Stimulated activated CD4-positive, alpha-beta T cell treated with anti-CD3 and anti-CD28 coated beads, Interleukin-4, amount 100 ng/mL, for 1 hour (primary cell): ENCODE measurements at places on chromosomes 13 and 19.

- peak; percentile 78 for DNase-seq
These were observed 26.3 kb downstream of the TSSK6 start for GRCh38 chr19:19488875-19489690.

DNA sequence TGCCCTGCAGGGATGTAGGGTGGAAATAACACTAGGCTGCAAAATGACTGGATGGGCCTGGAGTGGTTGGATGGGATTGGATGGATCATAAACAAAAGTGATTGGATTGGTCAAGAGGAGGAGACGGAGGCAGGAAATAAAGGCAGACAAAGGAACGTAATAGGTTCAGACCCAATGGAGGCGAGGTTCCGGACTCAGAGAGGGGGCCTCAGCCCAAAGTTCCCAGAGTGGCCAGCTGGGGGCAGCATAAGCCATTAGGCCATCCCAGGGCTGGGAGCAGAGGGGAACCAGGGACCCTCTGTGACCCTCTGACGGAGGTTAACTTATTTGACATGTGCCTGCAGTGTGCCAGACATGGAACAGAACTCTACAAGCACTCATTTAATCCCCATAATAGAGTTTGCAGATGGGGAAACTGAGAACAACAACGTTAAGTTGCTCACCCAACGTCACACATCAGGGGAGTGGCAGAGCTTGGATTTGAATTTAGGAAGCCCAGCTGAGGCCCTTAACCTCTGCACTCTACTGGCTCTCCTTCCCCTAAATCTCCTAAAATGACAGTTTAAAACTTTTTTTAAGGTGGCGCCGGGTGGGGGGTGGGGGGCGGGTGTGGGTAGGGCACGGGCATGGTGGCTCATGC is 15.3 kb upstream of the MAP1S start:
- peak; percentile 76 for DNase-seq

GRCh38 chr19:17370026-17370587 is 7.0 kb downstream of the PLVAP start:
- no peak for DNase-seq

DNA sequence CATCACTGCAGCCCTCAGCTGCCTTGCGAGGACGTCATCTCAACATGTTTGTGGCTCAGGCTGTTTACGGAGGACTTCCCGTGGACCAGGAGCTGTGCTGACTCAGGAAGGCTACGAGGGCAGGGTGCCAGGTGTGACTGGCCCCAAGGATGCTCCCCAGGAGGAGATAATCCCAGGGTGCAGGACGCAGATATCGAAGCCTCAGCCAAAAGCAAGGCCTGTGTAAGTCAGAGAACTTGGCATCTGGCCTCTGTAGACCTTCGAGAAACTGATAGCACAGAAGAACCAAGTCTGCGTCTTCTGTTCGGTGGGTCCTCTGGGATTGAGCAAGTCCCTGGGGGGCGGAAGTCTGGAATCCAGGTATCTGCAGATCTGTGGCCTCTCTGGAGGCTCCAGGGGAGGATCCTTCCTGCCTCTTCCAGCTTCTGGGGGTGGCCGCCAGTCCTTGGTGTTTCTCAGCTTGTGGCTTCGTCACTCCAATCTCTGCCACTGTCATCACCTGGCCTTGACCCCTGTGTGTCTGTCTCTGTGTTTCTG is 2.6 kb upstream of the DOHH start:
- no peak for DNase-seq

GRCh38 chr19:46866407-46867136 is 5.8 kb downstream of the ARHGAP35 start:
- DNase-seq, result no peak

DNA sequence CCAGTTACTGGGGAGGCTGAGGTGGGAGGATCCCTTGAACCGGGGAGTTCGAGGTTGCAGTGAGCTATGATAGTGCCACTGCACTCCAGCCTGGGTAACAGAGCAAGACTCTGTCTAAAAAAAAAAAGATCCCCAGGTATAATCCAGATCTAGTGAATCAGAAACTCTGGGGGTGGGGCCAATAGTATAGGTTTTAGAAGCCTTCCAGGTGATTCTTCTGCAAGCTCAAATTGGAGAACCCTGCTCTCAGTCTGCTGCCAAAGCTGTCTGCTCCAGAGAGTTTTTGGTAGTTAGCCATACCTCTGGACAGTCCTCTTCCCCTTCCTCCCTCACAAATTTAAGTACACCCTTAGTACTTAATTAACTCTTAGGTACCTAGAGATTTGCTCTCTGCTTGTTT is 28.0 kb downstream of the SERP2 start:
- no peak for DNase-seq

DNA sequence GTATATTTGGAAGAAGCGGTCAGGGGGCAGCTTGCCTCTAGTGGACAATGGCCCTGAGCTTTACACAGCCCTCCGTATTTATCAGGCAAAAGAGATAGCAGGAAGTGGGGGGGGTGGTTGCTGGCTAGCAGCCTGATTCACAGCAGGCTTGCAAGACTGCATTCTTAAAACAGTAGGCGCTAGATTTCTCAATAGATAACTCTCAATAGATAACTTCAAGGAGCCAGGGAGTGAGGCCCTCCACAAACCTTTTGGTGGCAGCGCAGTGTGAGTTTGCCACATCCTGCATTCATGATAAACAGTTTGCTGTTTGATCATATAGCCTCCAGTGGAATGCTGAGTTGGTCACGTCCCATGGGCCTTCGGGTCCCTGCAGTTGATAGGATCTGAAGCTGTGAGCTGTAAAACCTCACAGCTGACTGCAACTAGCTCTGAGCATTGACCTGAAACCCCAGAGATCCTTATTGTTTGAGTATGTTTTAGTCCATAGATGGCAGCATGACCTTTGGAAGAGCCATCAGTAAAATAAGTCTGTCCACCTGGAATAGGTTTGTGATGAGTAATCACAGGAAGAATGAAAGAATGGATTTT is 12.2 kb downstream of the FPR3 start:
- no peak for DNase-seq

GRCh38 chr19:35843676-35844481 is 8.4 kb downstream of the NPHS1 start:
- DNase-seq, result no peak

- DNase-seq, result no peak
These were observed 3.3 kb downstream of the FCGRT start for GRCh38 chr19:49515767-49516166.

DNA sequence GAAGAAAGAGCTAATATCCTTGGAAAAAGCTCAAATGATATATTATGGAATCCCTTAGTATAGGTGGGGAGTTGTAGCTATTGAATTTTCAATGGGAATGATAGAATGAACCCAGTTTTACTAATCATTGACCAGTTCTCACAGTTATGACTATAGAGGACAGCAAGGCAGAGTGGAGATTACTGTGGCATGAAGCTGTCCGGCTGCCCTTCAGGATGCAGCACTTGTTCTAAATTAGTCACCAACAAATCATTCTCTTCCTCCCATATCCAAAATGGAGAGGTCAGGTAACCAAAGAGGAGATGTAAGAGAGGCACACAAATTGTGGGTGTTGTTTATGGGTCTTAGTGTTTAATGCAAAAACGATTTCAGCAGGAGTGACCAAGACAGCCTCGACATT is 1490.0 kb upstream of the MIR17HG start:
- DNase-seq, result no peak

DNA sequence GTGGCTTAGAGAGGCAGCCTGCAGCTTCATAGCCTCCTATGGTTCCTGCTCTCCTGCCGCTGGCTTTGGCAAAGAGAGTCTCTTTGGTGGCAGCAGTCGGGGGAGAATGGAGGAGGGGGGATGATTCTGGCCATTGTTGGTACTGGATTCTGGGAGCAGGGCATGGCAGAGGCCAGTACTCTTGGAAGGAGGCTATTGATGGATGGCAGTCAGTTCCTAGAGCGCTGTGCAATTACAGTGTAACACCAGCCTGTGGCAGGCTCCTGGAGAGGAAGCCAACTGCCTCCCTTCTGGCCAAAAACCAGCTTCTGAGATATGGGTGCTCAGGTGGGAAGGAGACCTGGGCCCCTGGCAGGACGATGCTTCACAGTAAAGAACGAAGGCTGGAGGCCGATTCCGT is 47.9 kb upstream of the TMTC4 start:
- DNase-seq, result no peak

DNA sequence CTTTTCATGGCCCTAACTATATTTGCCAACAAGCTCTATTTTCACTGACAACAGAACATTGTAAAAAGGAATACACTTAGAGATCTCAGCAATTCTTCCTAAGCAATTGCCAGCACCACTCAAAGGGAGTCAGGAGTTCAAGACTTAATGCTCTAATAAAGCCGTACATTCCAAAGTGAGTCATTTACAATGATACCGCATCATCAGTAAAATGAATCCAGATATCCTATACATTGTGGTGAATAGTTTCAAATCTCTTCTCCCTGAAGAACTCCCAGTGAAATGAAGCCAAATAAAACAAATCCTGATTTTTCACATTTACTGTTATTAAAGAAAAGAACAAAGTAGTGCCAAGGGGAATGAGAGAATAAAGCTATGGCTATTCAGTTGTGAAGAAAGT is 2898.7 kb upstream of the PCDH20 start:
- no peak for DNase-seq

GRCh38 chr19:50300814-50301606 is 28.2 kb downstream of the KCNC3 start:
- DNase-seq, result no peak

GRCh38 chr19:29547361-29547960 is 21.7 kb downstream of the VSTM2B start:
- no peak for DNase-seq

GRCh38 chr19:52527956-52528351 is 486 bp downstream of the ZNF808 start:
- DNase-seq, result no peak

- DNase-seq, result no peak
These were observed at the start of gene KLF16 for GRCh38 chr19:1863328-1863637. Gene KLF16 (minus strand): TSS chr19:1863579. CDS start chr19:1863497, 82 bp downstream.

DNA sequence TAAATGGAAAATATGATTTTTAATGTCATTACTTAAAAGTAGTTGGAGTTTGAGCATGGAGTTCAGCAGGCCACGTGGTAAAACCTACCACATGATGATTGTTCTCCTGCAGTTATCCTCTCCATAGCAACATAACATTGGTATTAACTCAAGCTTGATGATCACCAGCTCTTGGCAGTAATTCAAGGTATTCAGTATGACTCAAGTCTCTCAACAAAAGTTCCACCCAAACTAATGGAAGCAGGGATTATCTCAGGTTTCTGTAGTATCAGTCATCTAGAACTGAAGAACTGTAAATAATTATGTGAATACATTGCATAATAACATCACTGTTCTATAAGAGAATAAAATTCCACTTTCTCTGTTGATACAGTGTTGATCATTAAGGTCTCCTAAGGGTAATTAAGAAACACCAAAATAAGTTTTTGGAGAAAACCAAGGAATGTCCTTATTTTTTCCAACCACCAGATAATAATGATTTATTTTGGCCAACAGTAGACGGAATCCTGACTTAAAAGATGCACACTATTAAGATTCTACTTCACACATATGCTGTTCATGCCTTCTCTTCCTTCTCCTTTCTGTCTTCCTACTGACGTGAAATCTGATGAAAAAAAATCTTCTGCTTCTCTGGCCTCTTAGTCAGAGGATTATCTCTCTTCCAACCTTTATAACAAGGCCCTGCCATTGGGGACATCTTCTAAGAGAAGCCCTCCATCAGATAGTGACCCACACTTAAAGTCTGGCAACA is 1092.3 kb downstream of the EFNB2 start:
- no peak for DNase-seq

- peak; percentile 70 for DNase-seq
These were observed at the start of gene KATNAL1 for GRCh38 chr13:30307194-30307970. Gene KATNAL1 (minus strand): TSS chr13:30307551. CDS start chr13:30283777, 23,774 bp downstream.

GRCh38 chr19:2487842-2488241 is 11.9 kb downstream of the GADD45B start:
- no peak for DNase-seq

- DNase-seq, result no peak
These were observed 69.7 kb downstream of the MLLT1 start for GRCh38 chr19:6210091-6210490.
